ENCODE measurements at places on chromosomes 1 and 21.
A peak's percentile ranks its signal among the peaks of the same experiment; 100 is the strongest.

DNA sequence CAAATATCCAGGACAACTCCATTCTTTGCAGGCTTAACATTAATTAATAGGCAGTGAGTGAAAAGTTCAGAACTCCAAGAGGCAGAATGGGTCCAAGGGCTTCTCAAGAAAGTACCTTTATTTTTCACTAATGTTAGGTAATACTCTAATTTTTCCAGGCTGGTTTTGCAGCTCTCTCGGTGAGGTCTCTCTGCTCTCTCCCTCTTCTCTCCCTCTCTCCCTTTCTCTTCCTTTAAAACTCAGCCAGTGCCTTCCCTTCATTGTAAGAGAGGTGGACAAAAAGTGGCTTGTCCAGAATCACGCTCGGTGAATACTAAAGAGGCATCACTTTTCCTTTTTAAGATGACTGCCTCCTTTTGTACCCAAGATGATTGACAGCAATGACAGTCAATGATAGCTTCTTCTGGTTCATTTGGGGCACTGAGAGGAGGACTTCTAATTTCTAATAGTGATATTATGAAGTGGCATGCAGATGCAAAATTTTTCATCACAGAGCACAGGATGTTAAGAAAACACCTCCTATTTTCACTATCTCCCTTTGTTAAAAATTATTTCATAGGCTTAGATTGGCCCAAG lies 1.3 kb upstream of the CHI3L1 start:
- no peak for DNase-seq

GRCh38 chr1:19206947-19207346 lies 3.1 kb downstream of the UBR4 start:
- DNase-seq = no peak

GRCh38 chr1:56188221-56188620 lies 391.1 kb downstream of the PLPP3 start:
- no peak for DNase-seq

DNA sequence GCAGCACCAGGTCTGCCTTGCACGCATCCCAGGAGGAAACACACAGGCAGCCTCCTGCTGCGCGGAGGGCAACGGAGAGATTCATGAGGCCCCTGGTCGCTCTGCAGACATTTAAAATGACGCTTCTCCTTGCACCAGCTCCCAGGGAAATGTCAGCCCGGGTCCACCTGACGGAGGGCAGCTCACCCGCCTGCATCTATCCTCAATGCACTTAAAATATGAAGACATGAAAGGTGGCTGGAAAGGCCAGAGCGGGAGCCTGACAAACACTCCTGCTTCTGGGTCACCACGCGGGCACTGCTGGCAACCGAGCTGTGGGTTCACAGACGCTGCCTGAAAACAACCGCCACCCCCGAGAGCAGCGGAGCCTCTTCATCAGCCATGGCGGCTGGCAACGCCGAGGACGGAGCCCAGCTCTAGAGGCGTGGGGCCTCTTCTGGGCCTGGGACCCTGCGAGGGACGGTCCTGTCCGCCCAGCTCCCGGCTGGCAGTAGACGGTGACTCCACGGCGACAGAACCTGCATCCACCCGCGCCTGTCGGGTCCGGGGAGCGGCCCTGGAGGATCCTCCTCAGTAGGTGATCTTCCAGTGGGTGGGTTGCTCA lies 22.7 kb downstream of the POFUT2 start:
- no peak for DNase-seq

GRCh38 chr1:66728021-66728420 lies 24.2 kb upstream of the DYNLT5 start:
- no peak for DNase-seq

- no peak for DNase-seq
Observed at GRCh38 chr1:229759037-229759435, 133.0 kb downstream of the URB2 start.

DNA sequence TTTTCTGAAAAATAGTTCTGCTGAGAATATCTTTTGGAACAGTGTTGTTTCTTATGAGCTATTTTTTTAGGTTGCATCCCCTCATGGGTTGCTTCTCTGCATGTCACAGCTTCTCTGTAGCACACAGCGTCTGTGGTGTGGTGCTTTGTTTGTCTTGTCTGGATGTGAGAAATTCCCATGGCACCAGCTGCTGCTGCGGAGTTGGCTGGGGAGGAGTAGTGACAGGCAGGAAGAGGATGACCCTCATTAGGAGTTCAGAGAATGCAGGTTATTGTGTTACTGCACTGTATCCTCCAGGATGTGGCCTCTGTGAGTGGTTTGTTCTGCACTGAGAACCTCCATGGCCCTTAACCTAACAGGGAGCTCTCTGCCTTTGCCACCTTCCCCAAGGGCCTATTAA lies 64.8 kb downstream of the TSEN15 start:
- DNase-seq = no peak

DNA sequence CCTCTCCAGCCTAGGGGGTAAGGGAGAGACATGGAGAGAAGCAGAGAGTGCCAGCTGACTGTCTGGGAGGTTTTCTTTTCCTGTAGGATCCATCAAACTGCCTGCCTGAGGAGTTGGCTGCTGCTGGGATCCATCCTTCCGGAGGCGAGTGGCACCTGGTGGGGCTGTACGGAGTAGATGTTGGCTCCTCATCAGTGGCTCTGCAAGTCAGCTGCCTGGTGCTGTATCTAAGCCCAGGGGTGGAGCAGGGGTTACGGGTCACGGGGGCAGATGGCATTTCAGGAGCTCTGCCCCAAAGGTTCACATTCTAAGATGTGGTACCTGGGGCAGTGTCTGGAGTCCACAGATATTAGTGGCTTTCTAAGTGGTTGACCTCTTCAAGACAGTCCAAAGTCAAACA lies 128.0 kb downstream of the ACTL8 start:
- no peak for DNase-seq

DNA sequence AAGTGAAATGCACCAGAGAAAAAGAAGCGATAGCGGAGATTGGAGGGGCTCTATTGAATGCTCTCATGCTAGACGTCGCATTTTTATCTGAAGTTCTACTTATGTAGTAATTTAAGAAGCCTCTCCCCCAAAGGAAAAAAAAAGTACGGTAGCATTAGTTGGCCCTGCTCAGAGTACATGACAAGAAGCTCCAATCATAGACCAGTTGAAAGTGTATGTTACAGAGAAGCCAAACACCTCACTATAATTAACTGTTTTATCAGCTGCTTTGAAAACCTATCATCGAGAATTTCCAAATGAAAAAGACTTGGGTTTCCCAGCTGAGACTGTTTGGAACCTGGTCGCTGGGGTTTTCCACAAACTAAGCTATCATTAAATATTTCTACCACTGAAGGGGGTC lies 19.6 kb upstream of the OVAAL start:
- no peak for DNase-seq

DNA sequence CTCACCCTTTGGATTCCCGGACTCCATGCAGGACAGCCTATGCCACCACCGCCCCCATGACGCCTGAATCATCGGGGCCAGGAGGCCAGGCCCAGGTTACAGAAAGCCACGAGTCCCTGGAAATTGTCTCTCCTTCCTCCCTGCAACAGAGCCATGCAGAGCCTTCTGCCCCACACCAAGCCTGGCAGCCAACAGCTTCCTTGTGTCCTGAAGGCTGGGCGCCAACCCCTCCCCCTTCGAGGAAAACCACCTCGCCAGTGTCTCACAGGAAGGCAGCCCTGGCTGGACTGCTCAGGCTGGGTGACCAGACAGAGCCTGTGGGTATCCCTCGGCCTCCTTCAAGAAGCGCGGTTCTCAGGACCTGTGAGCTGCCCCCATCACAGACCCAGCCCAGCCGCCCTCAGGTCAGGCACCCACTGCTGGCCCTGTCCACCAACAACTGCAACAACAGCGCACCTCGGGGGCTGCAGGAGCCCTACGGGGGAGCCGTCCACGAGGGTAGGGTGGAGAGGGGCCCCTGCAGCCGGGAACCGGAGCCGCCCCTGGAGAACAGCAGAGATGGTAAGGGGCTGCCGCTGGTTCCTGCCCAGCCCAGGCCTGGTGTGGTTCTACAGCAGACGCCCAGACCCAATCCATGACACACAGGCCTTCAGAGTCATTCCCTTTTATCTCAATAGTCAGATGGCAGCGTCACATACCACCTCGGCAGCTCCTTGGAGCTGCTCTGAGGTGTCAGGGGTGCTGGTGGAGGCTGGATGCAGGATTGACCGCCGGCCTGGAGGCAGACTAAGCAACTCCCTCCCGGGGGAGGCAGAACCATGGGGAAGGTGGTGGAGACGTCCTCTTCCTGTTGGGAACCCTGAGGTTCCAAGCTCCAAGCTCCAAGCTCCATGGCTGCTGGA lies 23.7 kb downstream of the KIAA1614 start:
- DNase-seq = peak; percentile 60
